NCI-H510A (cell line): ENCODE measurements at places on chromosomes 16 and 17.

GRCh38 chr17:31313982-31314781, at the start of gene EVI2B:
Gene EVI2B, minus strand, starts transcription at chr17:31314054. Its CDS starts 8,445 bp downstream, at chr17:31305609.
- no peak for DNase-seq

- no peak for DNase-seq
These were observed 11.4 kb upstream of the CDRT4 start for GRCh38 chr17:15478845-15479244.

DNA sequence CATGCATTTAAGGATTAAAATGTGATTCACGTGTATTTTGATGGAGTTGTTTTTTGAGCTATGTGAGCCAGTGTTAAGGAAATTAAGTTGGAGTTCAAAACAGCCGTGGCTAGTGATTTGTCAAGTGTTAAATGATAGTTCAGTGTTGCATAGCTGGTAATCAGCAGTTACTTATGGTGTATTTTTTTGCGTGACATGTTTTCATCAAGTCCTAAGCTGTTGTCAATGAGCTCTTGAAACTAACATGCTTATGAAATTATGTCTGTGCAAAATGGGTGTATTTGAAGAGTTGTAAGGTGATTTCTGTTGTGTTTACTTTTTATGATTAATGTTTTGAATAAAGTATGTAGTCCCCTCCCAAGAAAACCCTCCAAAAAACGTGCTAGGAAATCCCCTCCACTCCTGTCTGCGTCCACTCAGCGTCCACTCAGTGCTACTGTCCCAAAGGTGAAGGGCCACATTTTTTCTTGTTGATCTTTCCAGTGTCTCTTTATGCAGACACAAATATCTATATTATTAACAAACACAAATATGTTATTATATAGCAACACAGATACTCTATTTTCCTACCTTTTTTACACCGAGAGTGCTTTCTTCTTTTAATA, 30.0 kb downstream of the USP10 start:
- DNase-seq = no peak

DNA sequence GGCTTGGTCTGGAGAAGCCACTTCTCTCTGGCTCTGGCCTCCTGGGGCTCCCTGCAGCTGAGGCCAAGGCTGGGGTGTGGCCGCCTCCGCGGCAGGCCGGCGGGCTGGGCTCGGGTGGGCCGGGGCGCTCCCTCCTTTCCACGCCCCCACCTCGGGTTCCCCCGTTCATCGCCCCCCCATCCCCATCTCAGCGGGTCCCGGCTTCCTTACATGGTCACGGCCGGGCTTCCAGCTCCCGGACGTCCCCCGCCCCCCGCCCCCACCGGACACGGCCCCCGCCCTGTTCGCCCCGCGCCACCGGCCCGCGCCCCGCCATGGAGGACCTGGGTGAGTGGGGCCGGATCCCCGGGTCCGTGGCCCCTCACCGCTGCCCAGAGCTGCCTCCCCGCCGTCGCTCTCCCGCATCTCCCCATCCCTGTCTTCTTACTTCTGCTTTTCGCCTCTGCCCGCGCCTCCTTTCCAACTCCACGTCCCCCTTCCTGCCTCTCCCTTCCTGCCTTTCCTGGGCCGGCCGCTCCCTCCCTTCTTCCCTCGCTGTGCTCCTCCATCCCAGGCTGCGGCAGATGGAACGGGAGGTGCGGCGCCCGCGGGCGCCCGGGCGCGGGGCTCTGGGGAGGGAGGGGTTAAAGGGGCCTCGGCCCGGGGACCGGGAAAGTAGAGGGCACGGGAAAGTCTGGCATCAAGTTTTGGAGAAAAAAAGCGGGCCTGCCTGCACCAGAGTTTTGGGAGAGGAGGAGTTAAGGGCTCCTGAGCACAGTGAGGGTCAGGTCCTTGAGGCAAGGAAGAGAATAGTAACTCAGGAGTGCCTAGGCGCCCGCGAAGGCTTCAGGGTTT, at the start of gene TGFB1I1:
Gene TGFB1I1, plus strand, starts transcription at position 278 of the 834 bp plus-strand sequence. Its CDS starts 37 bp downstream, at position 315.
- DNase-seq = peak; percentile 16

GRCh38 chr16:73233846-73234424, 186.0 kb upstream of the ZFHX3 start:
- no peak for DNase-seq

- no peak for DNase-seq
These were observed 21.1 kb upstream of the JPT2 start for GRCh38 chr16:1656808-1657617.

GRCh38 chr16:24372824-24373223, 116.7 kb downstream of the CACNG3 start:
- no peak for DNase-seq

DNA sequence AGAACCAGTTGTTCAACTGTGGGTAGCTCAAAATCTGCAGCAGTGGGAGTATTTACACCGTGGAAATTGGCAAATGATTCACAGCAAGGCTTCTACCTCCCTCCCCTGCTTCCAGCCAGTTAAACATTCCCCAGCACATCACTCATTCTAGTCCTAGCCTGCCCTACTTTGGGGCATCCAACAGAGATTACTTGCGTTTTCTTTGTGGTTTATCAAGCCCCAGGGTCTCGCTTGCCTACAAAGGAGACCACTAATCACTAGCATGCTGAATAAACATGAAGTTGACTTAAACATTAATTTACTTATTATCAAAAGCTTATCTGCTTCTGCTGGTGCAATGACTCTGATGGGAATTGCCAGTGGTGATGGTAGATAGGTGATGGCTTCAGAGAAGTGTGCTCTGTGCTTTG, 94.5 kb downstream of the MARF1 start:
- DNase-seq = no peak

GRCh38 chr16:47949714-47950113, 206.1 kb downstream of the ABCC12 start:
- DNase-seq = no peak

DNA sequence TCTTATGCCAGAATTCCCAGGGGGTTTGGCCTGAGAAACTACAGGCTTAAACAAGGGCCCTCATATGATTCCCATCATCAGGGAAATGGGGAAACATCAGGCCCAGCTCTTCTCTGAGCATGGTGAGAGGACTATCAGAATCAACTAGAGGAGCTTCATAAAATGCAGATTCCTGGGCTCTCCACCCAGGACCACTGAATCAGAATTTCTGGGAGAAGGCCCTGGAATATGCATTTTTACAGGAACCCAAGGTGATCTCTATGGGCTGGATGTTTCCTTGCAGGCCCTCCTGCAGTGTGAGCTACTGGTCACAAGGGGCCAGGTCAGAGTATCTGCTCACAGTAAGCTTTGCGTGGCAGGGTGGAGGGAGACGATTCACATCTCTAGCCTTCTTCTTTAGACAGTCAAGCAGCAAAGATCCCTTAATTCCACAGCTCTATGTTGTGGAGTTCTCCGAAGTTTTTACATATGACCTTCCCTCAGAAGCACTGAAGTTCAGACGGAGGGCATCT, 38.8 kb upstream of the HOXB13 start:
- DNase-seq = no peak

DNA sequence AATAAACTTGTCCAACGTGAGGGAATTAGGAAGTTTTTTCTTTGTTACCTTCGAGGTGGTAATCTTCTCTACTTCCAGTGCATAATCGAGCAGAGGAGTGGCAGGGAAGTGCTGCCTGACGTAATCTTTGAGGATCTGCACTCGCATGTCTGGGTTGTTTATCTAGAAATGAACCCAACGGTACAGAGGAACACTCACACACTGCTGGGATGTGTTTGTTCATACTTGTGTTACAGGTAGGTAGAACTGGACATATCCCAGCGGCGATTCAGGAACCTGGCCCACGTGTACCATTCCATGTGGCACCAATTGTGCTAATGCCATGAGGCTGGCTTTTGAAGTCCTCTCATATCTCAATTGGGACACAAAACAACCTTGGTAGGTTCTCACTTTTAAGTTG, 4.2 kb upstream of the KLHL11 start:
- DNase-seq = no peak

DNA sequence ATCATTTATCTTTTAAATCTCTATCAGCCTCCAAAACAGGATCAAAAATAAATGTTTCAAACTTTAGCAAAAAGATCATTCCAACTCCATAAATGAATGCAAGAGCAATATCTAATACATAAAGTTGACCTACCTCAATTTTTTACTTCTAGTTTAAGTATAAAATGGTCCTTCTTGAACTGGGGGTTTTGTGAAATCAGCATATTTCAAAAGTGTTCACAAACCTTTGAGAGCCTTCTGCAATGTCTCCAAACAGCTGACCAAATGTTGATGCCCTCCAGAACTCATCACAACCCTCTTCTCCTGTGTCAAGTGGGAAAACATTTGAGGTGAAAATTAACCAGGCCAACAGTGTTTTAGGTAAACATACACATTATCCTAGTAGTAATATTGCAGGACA, 7.7 kb downstream of the MED1 start:
- DNase-seq = no peak

DNA sequence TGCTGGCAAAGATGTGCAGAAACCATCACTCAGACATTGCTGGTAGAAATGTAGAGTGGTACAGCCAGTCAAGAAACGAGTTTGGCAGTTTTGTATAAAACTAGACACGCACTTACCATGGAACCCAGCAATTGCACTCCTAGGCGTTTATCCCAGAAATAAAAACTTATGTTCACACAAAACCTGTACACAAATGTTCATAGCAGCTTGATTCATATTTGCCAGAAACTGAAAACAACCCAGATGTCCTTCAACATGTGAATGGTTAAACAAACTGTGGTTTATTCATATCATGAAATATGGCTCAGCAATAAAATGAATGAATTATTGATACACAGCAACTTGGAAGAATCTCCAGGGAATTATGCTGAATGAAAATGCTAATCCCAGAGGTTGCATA, 570.0 kb downstream of the CDH13 start:
- DNase-seq = no peak

DNA sequence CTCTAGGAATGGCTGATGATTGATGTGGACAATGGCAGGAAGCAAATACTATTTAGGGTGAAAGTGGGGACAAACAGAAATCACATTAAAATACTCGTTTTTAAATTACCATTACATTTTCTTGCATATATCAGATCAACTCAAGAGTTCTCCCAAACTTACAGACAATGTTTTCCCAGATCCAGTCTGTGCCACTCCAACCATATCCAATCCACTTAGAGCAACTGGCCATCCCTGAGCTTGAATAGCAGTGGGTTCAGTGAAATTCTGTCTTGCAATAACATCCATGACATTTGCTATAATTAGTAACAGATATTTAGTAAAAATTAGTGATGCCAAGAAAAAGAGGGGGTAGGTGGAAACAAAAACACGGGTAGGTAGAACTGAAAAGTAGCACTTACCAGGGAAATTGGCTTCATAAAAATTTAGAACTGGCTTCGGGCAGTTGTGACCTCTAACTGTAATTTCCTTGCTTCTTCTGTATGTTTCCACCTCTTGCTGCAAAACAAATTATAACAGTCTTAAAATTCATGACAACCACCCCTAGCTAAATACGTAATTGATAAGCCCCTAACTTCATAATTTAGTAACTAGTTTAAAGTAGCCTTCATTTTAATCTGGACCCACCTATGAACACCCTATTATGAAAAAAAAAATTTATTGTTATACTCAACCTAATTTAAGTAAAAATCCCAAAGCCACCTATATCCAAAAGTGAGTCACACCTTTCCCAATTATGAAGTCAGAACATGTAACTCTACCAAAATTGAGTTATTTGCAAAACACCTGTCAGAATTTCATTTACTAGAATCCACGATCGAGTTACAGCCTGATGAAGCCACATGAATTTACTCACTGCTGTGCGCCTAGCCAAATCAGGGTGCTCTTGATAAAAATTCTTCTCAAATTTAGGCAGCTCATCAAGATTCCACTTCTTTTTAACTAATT, 2.0 kb downstream of the DDX5 start:
- no peak for DNase-seq
